ENCODE measurements at places on chromosomes 12 and 14.

DNA sequence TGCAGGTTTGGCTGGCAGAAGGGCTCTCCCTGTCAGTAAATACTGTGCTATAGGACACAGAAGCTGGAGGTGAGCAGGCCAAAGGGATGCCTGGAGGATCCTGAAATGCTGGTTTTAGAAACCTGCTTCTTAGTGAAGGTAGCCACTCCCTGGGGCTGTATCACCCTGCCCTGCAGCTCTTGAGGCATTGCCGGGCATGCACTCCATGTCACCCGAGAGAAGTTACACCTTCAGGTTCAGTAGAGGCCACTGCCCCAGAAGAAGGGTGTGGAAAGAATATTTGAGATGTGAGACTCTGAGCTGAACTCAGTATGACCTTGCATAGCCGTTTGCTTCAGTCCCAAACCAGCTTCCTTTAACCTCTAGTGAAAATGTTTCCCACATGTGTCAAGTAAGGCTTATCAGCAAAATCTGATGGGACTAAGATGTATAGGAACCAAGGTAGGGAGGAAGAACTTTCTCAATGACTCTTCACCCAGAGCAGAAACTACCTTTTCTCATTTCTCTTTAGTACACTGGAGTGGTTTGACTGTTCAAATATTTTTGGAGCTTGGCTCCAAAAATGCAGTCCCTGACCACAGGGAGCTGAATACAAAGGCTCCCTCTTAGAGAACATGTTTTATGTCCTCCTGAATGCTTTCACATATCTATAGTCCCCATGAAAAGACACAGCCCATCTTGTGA is 164.5 kb upstream of the DYRK2 start:
- DNase-seq: no peak

- DNase-seq: no peak
These were observed 196.5 kb downstream of the NOVA1 start for GRCh38 chr14:26401179-26401968.

- no peak for DNase-seq
These were observed 12.7 kb downstream of the TGFB3 start for GRCh38 chr14:75969126-75969525.

DNA sequence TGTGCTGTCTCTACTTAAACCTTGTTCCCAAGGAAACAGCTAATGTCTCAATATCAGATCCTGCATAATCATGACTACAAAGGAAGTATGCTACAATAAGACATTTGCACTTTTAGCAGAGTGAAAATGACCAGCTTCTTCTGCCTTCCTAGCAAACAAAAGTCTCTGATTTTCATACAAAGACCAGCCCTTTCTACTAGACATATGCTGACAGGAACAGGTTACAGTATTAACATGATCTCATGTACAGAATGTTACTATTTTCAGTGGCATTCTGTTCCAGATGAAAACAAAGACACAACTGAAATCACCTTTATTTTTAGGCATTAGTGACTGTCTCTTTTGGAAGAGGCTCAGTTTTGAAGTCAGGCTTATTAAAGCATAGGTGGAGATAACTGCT is 228.6 kb downstream of the MED13L start:
- DNase-seq: no peak

DNA sequence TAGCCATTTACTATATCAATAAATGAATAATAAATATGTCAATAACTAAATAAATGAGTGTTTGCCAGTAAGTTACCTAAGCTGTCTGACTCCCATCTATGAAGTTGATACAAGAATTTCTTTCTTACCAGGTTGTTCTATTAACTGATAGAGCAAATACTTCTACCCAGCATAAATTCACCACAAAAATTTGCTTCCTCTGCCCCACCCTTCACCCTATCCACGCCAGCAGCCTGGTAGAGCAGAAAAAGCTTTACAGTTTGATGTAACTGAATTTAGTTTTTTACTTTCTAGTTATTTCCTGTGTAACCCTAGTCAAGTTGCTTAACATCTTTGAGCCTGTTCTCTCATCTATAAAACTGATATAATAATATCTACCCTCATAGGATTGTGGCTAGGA is 94.9 kb upstream of the SLC16A7 start:
- DNase-seq: no peak

GRCh38 chr12:8622646-8623045 is 10.0 kb upstream of the AICDA start:
- no peak for DNase-seq

DNA sequence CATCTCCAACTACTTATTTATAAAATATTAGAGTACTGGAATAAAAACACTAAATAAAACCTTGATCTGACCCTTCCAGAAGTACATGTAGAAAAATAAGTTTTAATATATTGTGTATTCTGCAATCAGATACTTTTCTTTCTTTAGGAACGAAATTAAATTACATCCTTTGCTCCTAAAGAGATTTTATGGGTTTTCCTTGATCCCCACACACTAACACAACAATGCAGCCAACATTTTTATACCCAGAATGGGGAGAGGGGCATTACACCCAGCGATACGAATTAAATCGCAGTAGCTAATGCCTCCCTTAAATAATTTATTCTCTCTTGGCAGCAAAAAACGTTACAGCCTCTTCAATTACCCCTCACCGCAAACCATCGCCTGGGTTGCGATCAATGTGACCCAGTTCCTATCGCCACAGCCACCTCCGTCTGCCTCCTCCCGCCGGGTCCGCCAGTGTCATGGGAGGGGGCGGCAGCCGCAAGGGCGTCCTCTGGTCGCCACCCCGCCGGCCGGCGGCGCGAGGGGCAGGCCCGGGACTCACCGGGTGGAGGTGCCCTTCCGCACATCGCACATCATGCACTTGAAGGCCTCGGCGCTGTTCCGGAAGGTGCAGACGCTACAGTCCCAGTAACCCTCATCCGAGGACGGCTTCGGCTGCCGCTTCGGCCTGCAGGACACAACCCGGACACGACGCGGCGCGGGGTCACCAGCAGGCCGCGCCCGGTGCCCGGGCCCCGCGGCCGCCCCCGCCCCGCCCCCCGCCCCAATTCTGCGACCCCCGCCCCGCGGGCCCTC is 796 bp downstream of the YAF2 start:
- peak; percentile 42 for DNase-seq

DNA sequence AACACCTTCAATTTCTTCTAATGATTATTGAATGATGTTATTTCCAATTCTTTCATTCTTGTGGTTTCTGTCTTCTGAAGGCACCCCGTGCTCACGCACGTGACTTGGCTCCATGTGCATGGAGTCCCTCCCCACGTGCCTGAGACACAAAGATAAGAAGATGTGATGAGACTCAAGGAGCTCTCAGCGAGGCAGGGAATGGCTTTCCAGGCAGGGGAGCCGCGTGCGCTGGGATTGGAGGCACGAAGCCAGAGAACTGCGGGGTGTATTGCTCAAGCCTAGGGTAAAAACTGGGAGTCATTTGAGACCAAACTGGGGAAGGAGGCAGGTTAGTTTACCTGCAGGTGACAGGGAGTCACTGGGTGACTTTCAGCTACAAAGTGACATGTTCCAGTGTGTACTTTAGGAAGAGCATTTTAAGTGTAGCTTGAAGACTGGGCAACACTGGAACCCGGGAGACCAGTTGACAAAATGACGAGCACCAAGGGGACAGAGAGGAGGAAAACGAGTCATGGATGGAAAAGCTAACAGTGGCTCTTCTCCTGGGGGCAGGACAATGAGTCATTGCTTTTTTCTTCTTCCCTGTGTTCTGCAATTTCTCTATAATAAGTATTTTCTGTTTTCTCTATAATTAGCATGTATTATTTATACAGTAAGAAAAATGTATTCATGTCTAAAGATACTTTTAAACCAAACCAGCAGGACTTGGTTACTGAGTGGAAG is 311.7 kb upstream of the FKBP4 start:
- DNase-seq: no peak

- DNase-seq: no peak
These were observed 1365.7 kb downstream of the AACS start for GRCh38 chr12:126430921-126431320.

DNA sequence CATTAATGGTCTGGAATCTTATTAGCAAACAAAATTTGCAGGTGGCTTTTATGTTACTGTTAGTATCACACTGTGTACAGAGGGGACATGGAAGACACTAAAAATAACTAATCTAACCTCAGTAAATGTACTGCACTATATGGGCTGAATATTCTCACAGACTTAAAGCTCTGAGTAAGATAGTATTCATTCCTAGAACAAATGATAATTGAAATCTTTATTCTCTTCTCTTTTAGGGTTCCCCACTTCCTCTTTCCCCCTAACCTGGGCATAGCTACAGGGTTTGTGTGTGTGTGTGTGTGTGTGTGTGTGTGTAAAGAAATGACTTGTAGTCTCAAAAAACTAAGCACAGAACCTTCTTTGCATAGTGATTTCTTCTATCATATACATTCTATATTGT is 21.4 kb upstream of the HECTD1 start:
- DNase-seq: no peak

DNA sequence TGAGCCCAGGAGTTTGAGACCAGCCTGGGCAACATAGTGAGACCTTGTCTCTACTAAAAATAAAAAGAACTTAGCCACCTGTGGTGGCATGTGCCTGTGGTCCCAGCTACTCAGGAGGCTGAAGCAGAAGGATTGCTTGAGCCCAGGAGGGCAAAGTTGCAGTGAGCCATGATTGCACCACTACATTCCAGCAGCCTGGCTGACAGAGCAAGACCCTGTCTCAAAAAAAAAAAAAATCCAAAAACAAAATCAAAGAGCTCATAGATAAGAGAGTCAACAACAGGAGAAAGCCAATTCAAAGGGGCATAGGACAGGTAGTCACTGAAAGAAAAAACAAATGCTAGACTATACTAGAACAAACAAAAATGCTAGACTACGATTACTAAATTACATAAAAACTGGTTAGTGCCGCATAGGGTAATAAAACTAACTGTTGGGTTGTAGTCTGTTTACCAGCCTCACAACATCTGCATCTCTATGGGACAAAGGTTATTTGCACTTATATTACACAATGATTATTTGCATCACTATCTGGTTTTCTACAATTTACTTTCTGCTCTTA is 16.6 kb upstream of the EEA1 start:
- DNase-seq: no peak

- DNase-seq: no peak
These were observed 180.5 kb downstream of the CAND1 start for GRCh38 chr12:67449591-67450052.

- no peak for DNase-seq
These were observed 161.0 kb downstream of the SLC38A4 start for GRCh38 chr12:46664761-46665287.

DNA sequence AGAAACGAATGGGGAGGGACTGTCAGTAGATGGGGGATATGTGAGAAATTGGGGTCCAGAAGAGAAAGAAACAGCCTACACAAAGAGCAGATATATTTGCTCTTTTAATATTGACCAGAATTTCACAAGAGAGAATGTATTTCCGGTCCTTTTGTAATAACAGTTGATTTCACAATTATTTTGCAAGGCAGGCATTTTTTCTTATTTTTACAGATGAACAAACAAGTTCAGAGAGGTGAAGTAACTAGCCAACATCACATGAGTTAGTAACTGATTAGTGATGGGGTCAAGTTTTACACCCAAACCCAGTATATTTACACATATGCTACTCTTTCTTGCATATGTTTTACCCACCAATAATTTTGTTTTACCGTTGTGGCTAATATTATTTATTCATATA is 188.2 kb downstream of the NAV3 start:
- no peak for DNase-seq

GRCh38 chr12:116400636-116401372 is 123.3 kb upstream of the MED13L start:
- DNase-seq: no peak

DNA sequence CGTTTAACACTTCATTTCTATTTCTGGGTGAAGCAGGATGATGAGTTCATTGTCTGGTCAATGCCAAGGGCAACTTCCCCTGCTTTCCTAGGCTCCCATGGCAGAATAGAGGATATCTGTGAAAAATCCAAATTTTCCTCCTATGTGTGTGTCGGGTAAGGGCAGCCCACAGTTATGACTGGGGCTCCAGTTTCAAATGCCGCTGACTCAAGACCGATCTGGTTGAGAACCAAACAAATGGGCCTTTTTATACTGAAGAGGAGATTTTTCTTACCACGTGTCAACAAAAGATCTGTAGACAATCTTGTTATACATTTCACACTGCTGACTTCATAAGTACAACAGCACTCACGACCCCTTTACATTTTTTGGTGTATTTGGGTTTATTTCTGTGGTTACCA is 120.8 kb downstream of the CHST11 start:
- DNase-seq: no peak

DNA sequence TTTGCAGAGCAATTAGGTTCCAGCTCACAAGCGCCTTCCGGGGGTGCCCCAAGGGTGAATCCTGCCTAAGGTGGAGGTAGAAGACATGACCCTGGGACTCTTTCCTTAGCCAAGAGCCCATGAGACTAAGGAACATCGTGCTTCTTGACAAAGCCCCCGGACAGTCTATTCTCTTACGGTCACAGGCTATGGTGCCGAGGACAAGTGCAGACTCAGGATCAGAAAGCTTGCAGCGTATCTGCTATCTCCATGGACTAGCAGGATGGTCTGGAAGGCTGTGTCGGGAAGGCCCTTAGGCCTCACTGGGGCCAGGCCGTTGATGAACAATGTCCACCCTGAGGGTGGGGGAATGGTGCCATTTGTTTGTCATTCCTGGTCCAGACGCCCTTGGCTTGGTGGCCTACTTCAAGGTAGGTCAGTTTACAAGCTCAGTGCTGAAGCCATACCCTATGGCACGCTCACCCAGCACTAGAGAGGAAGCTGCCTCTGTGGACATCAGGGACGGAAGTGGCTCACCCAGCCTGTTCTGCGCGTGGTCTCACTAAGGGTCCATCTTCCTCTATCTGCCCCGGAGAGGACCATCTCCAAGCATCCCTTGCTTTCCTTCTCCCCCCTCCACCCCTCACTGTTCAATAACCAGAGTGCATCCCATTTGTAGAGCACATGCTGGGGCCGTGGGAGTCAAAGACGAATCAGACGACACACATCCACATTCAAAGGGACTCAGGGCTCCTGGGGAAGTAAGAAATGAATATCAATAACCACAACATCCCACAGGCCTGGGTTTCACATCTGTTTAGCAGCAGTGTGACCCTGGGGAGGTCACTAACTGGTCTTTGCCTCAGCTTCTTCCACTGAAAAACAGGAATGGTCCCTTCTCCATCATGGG is 45.0 kb upstream of the IQSEC3 start:
- DNase-seq: no peak

DNA sequence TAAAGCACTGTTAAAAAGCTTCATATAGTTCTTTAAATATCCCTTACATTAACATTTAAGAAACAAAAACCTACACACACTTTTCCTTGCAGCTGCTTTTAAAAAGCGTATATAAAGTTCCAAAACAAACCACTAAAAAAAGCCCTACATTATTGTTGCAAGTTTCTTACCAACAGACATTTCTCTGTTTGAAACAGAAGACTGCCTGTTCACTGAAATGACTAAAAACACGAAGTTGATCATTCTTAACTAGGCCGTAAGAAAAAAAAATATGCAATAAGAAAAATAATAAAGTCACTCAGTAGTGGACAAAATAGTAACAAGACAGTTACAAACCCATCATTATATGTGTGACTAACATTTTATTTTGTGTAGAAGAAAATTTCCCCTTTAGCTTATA is 37.3 kb downstream of the KIF21A start:
- no peak for DNase-seq

DNA sequence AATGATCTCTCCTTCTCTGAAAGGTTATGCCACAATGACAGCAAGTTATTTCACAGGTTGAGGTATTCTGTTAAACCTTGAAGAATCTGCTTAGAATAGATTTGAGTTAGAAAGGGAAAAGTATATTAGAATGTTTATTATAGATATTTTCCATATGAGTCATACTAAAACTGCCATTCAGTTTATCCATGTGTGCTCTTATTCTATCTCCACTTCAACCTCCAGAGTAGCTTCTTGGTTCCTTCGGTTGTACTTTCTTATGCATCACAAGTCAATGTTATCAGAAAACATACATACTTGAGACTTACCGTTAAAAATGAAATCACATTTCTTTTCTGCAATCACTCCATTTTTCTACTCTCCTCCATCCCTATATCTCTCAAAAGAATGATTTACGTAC is 197.7 kb downstream of the BCAT1 start:
- no peak for DNase-seq
